ENCODE measurements at places on chromosomes 13 and 19.

GRCh38 chr19:28199323-28199722 lies 1013.6 kb downstream of the UQCRFS1 start:
- no peak for DNase-seq

GRCh38 chr13:85819513-85819912 lies 20.3 kb upstream of the SLITRK6 start:
- DNase-seq, result no peak

GRCh38 chr19:45322311-45322710 lies 364 bp downstream of the CKM start:
- no peak for DNase-seq

- DNase-seq, result no peak
These were observed 15.3 kb downstream of the TTYH1 start for GRCh38 chr19:54430306-54431254.

- no peak for DNase-seq
These were observed 6.2 kb downstream of the GNA11 start for GRCh38 chr19:3100331-3100730.

DNA sequence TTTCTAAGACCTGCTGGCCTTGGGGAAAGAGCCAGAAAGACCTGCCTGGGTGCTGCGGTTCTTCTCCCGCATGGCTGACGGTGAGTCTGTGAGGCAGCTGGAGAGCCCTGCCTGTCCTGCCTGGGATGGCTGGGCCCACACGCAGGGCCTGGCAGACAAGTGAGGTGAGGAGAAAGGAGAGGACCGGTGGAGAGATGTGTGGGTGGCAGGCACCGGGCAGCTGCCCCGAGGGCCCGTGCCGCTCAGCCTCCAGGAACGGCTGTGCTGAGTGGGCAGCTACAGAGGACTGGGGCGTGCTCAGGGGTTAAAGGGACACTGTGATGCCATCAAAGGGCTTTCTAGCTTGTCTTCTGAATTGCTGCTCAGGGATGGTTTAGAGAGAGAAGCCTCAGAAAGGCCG lies 53.8 kb downstream of the MLLT1 start:
- no peak for DNase-seq

GRCh38 chr13:98411013-98411412 lies 165.9 kb downstream of the STK24 start:
- DNase-seq, result no peak

- no peak for DNase-seq
These were observed 161.0 kb downstream of the KCTD12 start for GRCh38 chr13:76725211-76725610.

DNA sequence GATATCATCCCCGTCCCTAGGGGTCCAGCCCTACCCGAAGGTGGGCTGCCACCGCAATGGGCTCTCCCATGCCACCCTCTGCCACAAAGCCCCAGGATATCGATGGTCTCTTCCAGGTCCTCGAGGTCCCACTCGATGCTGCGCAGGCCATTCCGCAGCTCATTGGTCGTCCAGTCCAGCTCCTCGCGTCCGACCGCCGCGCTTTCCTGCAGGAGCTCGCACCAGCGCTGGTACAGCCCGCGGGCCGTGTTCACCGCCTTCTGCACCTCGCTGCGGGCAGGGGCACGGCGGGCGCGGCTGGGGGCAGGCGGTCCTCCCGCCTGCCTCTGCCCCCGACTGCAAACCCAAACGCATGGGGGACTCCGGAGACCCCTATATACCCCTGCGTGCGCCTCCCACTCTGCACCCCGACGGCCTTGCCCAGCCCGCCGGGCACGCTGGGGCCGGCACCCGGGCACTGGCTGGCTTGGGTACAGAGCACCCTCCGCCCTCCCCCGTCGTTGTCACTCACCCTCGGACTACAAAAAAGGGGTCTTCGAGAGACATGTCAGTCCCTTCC lies 468 bp downstream of the STX10 start:
- DNase-seq, result no peak

DNA sequence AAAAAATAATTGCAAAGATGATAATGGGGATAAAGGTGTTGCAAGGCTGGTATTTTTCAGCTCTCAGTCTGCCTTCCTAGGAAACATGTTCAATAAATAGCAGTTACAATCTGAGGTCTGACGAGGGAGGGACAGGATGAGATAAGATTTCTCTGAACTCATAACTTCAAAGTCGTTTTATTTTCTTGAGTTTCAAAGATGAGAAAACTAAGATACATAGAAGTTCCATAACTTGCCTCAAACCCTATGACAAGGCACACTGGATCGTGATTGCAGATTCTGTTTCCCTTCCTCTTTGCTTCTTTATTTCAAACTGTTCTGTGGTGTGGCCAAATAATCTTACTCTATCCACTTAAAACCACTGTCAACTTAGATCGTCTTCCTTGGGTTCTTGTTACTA lies 327.2 kb downstream of the GPC5 start:
- DNase-seq, result no peak

DNA sequence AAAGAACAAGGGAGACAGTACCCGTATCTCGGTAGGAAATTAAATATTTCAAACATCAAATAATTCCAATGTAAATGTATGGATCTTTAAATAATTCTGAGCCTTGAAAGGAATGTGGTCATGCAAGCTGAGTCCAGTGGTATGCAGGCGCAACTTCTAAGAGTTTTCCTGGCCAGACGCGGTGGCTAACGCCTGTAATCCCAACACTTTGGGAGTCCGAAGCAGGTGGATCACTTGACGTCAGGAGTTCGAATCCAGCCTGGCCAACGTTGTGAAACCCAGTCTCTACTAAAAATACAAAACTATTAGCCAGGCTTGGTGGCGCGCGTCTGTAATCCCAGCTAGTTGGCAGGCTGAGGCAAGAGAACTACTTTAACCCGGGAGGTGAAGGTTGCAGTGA lies 1.1 kb upstream of the ZNF845 start:
- no peak for DNase-seq

DNA sequence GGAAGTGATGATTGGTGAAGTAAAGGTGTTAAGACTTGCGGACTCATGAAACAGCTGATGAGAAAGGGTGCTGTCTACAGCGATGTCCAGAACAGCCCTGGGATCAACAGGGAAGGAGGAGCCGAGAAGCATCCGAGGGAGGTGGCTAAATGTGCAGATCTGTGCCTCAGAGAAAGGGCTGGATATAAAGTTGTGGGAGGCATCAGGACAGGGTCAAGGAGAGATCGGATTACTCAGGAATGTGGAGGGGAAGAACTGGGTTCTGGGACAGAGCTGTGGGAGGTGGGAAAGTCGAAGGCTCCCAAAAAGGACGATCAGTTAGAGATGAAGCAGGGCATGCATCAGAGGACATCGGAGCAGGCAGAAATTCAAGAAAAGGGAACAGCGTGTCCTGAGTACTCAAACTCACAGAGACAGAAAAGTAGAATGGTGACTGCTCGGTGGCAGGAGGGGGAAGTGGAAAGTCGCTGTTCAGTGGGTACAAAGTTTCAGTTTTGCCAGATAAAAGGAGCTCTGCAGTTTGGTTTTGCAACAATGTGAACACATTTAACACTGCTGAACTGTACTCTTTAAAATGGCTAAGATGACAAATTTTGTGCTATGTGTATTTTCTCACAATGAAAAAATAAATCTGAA lies 1.9 kb downstream of the SIGLEC14 start:
- no peak for DNase-seq

- DNase-seq, result no peak
These were observed 168.0 kb downstream of the EFNB2 start for GRCh38 chr13:106367361-106367971.

DNA sequence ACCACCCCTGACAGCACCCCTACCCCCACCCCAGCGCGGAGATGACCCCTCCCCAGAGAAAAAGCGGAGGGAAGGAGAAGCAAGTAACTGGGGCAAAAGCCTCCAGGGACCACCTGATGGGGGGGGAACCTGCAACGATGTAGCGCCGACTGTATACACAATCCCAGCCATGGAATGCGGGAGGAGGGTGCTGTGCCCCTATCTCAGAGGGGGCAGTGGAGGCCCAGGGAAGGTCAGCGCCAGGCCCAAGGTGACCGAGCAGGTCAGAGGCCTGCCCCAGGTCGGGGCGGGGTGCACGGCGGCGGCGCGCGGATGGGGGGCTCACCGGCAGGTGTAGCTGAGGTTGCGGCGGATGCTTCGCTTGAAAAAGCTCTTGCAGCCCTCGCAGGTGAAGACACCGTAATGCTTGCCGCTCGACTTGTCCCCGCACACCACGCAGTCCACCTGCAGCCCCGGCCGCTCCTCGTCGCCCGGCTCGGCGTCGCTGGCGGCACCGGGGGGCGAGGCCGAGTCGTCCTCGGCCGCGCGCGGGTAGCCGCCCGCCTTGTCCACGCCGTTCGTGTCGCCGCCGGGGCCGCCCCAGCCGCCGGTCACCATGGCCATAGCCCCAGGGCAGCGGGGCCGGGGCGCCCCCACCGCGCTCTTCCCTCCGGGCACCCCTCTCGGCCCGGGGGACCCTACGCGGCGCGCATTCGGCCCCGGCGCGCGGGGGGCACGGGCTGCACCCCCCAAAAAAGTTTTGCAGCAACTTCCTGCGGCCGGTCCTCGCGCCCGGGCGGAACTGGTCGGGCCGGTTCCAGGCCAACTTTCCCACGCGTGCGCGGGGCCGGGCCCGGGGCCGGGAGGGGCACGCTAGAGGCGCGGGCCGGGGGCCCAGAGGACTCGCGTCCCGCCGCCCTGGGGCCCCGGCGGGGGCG lies 843 bp downstream of the NR2F6 start:
- DNase-seq, result no peak

DNA sequence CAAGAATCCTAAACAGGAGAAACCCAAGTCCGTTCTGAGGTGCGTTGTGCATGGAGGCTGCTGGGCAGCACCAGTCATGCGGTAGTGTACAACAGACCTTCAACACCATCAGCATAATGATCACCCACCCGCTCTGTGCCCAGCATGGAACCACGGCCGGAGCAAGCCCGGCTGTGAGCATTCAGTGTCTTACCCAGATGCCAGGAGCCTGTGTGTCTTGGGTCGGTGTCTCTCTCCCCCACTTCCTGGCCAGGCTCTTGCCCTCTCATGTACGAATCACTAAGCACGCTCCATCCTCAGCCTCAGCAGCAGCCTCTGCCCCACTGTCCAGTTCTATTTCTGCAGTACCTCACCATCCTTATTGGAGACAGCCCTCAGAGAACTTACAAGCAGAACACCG lies 231.6 kb upstream of the IRS2 start:
- DNase-seq, result no peak

GRCh38 chr13:40311356-40312101 lies 354.9 kb downstream of the FOXO1 start:
- no peak for DNase-seq

DNA sequence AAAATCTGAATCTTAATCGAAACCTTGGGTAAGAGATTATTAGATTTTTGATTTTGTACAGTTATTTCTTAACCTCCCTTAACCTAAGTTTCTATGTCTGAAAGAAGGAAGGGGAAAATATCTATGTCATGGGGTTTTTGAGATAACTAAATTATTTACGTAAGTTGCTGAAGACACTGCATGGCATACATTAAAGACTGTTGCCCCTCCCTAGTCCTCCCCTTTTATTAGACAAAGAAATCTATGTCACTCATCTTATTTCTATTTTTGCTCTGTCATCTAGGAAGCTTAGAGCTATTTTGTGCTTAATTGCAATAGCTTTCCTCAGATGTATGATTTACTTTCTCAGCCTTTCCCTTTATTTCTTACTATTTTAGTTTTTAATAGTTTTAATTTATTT lies 15.0 kb downstream of the COG6 start:
- no peak for DNase-seq

All from stimulated activated CD4-positive, alpha-beta T cell treated with anti-CD3 and anti-CD28 coated beads, Interleukin-12 subunit alpha, Interleukin-12 subunit beta, amount 100 ng/mL, for 48 hours (primary cell).